Neural cell (in vitro differentiated cells): ENCODE measurements at places on chromosomes 1 and 21. TPM values are rescaled to one million over a fixed set of nuclear protein-coding genes. Genes with fewer than 3 reads are reported as not detected.

The UMODL1 gene
- polyA plus RNA-seq: 0.11 TPM in 1 of 2 replicates, not detected in the other

The TRPM2 gene
- polyA plus RNA-seq: 0.14 and 0.16 TPM in 2 replicates

The LDLRAD1 gene
- not detected in 2 replicates for polyA plus RNA-seq

The SLC9C2 gene
- polyA plus RNA-seq: 0.31 and 0.46 TPM in 2 replicates

The LYPD8 gene
- not detected in 2 replicates for polyA plus RNA-seq

The SLC1A7 gene
- not detected in 2 replicates for polyA plus RNA-seq

The RSPH1 gene
- 0.58 and 1.3 TPM in 2 replicates for polyA plus RNA-seq

The PRR9 gene
- not detected in 2 replicates for polyA plus RNA-seq

The FAM110D gene
- 0.31 and 0.48 TPM in 2 replicates for polyA plus RNA-seq

The LCE1C gene
- not detected in 2 replicates for polyA plus RNA-seq

The CORT gene
- 0.46 and 0.81 TPM in 2 replicates for polyA plus RNA-seq

The PCSK9 gene
- polyA plus RNA-seq: not detected in 2 replicates

The FCRLA gene
- not detected in 2 replicates for polyA plus RNA-seq

The TNFSF4 gene
- 0.98 and 1.0 TPM in 2 replicates for polyA plus RNA-seq

The GORAB gene
- 17.8 and 18.9 TPM in 2 replicates for polyA plus RNA-seq

The ATP6V1G3 gene
- not detected in 2 replicates for polyA plus RNA-seq

The C4BPA gene
- polyA plus RNA-seq: not detected in 2 replicates

The DDR2 gene
- polyA plus RNA-seq: 0.69 and 0.76 TPM in 2 replicates

The RNASEL gene
- polyA plus RNA-seq: 0.47 and 0.76 TPM in 2 replicates

The SPRR1A gene
- polyA plus RNA-seq: not detected in 2 replicates

The GSTM5 gene
- polyA plus RNA-seq: not detected in 2 replicates

The POMGNT1 gene
- 128 and 147 TPM in 2 replicates for polyA plus RNA-seq
